ENCODE measurements at places on chromosomes 5 and 9. TPM values are rescaled to one million over a fixed set of nuclear protein-coding genes. Genes with fewer than 3 reads are reported as not detected.
A peak's percentile ranks its signal among the peaks of the same experiment; 100 is the strongest.

GRCh38 chr9:113349445-113350094 lies at the start of gene BSPRY:
Gene BSPRY (plus strand): TSS chr9:113349541. CDS start chr9:113349580, 39 bp downstream.
- peaks cover 9% of the 10 kb centered on the region for H3K4me1 ChIP-seq
- peak within 1 kb of the TSS; percentile 86 for H3K4me3 ChIP-seq
- H3K27me3 ChIP-seq: peaks cover 5% of the 10 kb centered on the region
- H3K27ac ChIP-seq: peak within 1 kb of the TSS; percentile 77
- DNase-seq: peak; percentile 41

DNA sequence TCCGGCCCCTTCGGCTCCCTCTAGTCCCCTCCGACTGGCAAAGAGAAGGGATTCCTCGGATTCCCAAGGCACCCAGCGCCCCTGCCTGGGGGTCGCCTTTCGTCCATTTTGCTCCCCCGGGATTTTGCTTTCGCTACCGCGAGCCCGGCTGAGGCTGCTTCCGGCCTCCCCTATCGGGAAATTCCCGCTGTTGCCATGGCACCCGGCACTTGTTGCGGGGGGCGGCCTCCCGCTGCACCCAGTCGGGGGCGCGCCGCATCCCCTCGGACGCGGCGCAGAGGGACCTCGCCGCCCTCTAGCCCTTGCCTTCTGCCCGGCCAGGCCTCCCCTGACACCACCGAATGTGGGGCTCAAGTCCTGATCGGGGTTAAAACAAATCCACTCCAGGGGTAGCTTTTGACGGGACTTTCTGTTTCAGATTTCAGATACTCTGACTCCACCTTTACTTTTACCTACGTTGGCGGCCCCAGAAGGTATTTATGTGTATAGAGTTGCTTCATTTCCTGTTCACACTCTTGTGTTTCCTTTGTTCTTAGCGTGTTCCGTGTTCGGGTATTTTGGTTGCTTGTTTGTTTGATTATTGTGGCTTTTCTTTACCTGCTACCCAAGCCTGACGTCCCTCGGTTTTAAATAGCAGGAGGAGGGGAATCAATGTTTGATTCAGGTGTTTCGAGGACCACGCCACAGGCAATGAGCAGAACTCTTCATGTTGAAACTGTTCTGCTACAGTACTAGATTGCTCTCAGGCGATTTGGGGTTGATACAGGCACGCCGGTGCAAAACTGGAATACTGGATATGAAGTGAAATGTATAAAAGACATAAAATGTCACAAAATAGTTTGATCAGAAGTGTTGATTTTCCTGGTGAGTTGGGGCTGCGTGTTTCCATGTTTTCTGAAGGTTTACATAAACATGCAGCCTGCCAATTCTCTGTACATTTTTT lies 1.5 kb downstream of the PARP8 start:
- H3K27me3 ChIP-seq: peaks cover 7% of the 10 kb centered on the region
- H3K4me1 ChIP-seq: peaks cover 24% of the 10 kb centered on the region
- H3K4me3 ChIP-seq: peak overlapping the region; percentile 98
- peak overlapping the region; percentile 99 for H3K27ac ChIP-seq
- DNase-seq: peak; percentile 62

GRCh38 chr5:66174338-66174737 lies 30.2 kb downstream of the SREK1 start:
- H3K27ac ChIP-seq: peak overlapping the region; percentile 47
- no peak for DNase-seq
- H3K27me3 ChIP-seq: no peaks in the 10 kb centered on the region
- H3K36me3 ChIP-seq: peaks cover 41% of the 10 kb centered on the region

The IFNA2 gene
- total RNA-seq: not detected

All from progenitor cell of endocrine pancreas (in vitro differentiated cells).